Suppressor macrophage treated with lipopolysaccharide for 4 hours (primary cell): ENCODE measurements at places on chromosomes 12 and 14.

DNA sequence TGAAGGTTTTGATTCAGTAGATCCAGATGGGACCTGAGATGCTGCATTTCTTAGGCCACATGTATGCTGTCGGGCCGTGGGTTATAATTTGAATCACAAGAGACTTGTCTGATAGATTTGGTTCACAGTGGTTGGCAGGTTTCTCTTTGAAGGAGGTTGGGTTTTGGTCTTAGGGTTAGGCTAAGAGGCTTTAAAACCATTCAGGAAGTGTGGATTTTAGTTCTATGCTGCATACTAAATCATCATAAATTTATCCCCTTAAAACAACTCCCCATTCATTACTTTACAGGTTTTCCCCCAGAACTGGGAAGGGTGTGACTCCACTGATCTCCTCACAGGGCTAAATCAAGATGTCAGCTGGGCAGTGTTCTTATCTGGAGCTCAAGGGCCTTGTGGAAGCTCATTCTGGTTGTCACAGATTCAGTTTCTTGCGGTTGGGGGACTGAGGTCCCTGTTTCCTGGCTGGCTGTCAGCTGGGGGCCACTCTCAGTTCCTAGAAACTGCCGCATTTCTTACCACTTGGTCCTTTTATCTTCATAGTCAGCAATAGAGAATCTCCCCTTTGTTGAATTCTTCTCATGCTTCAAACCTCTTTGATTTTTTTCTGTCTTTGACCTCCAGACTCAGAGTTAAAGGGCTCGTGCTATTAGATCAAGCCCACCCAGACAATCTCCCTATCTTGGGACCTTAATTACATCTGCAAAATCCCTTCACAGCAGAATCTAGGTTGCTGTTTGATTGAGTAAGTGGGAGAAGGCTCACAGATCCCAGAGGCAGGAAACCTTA, 20.6 kb upstream of the PCNX1 start:
- peak; percentile 70 for DNase-seq

- peak; percentile 93 for DNase-seq
Observed at GRCh38 chr14:93533842-93534241, 103.1 kb downstream of the UNC79 start.

DNA sequence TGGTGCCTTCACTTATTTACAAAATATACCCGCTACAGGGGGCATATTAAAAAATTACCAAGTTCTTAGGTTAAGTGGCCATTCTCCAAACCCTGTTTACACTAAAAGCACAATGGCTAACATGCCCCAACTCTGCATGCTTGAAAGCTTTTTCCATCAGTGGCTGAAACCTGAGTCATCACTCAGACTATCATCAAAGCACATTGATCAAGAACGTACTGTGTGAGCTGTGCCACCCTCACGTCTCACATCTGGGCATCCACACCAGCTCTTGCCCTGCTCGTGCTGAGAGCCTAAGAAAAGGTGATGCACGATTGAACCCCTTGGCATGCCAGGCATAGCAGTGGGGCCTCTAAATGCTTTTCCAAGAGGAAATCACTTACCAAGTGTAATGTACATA, 13.2 kb downstream of the AQP6 start:
- no peak for DNase-seq

GRCh38 chr12:110007881-110008280, 8.7 kb downstream of the ANKRD13A start:
- DNase-seq, result peak; percentile 87

- DNase-seq, result no peak
Observed at GRCh38 chr12:94957006-94957405, 46.5 kb downstream of the NDUFA12 start.

- DNase-seq, result peak; percentile 35
Observed at GRCh38 chr14:20679907-20680306, 4.5 kb upstream of the RNASE4 start.

GRCh38 chr14:33452995-33453394, 497.9 kb downstream of the EGLN3 start:
- no peak for DNase-seq

GRCh38 chr12:65961190-65962035, 137.1 kb downstream of the HMGA2 start:
- DNase-seq, result no peak

DNA sequence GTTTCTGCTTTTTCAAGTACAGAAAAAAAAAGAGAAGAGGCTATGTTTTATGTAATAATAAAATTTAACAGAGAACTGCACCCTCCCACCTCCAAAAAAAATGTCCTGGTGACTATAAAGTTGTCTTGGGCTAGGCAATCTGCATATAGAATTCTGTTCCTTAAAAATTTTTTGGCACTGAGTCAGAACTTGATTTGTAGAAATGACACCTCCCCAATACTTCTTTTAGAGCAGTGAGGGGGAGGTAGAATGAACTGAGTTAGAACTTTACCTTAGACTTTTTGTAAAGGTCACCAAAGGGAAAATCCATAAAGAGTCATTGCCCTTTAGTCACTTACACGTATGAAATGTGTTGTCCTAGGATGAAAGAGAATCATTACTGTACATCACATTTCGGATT, 80.0 kb downstream of the BTG1 start:
- peak; percentile 71 for DNase-seq

GRCh38 chr12:11744410-11744801, 94.9 kb downstream of the ETV6 start:
- no peak for DNase-seq

GRCh38 chr12:132523576-132524331, 33.8 kb downstream of the FBRSL1 start:
- DNase-seq, result peak; percentile 77

- DNase-seq, result no peak
Observed at GRCh38 chr14:70890826-70891659, 16.2 kb upstream of the PCNX1 start.

GRCh38 chr14:102097441-102098135, 10.7 kb upstream of the HSP90AA1 start:
- no peak for DNase-seq

- DNase-seq, result no peak
Observed at GRCh38 chr12:32002848-32003493, 43.8 kb downstream of the RESF1 start.

GRCh38 chr14:24679248-24679961, 45.4 kb upstream of the GZMB start:
- no peak for DNase-seq

- peak; percentile 59 for DNase-seq
Observed at GRCh38 chr14:45249856-45250575, 3.0 kb downstream of the MIS18BP1 start.

GRCh38 chr12:9127484-9127883, 11.8 kb upstream of the A2M start:
- no peak for DNase-seq

DNA sequence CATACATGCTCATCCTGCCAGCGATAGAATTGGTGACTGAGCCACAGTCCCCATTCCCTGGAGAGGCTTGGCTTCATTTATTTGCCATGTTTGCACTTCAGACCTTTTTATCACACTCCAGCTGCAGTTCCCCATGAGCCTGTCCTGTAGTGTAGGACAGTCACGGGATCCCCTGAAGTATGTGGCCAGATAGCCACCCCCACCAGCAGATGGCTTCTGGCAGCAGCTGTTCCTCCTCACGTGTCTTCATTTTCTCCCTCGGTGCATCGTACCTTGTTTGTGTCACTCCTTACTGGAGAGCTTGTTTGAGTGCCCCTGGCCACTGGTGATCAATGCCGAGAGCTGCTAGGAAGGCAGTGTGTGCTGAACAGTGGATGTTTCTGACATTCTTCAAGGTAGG, 40.2 kb downstream of the UBE3B start:
- no peak for DNase-seq

GRCh38 chr12:50557421-50557820, 52.6 kb downstream of the DIP2B start:
- DNase-seq, result no peak

GRCh38 chr12:128450810-128451209, 183.8 kb downstream of the TMEM132C start:
- DNase-seq, result no peak

DNA sequence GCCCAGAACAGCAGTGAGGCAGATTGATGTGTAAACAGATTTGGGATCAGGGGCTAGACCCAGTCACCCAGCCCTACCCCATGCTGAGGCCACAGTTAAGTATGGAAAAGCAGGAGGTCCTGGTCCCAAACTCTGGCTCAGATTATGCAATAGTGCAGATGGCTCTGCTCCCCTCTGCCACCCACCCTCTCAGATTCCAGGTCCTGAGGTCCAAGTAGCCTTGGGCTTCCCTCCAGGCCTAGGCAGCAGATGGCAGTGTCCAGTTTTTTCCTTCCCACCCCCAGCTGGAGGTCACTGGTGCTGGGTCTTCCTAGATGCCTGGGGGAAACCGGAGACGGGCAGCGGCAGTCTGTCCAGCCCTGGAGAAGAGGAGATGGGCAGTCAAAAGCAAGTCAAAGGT, 2.8 kb upstream of the DHH start:
- no peak for DNase-seq

GRCh38 chr14:103546652-103547454, 15.6 kb downstream of the BAG5 start:
- peak; percentile 58 for DNase-seq

- DNase-seq, result peak; percentile 67
Observed at GRCh38 chr12:107912421-107913004, 138.0 kb downstream of the ASCL4 start.

DNA sequence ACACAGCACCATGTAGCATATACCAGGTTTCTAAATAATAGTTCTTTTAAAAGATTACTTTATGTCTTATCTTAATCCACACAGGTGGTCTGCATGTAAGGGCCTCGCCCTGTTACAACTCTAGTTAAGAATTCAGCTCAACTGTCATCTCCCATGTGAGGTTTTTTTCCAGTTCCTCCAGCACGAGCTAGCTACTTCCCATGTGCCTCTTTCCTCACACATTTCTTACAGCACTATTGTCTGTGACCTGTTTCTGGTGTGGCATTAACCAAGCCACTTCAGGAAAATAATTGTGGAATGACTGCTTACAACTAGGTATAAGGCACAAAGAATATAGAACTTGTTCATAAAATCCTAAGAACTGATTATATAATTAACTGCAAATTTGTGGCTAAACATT, 65.5 kb downstream of the SH2B3 start:
- peak; percentile 30 for DNase-seq

GRCh38 chr12:128365032-128365431, 98.1 kb downstream of the TMEM132C start:
- no peak for DNase-seq

DNA sequence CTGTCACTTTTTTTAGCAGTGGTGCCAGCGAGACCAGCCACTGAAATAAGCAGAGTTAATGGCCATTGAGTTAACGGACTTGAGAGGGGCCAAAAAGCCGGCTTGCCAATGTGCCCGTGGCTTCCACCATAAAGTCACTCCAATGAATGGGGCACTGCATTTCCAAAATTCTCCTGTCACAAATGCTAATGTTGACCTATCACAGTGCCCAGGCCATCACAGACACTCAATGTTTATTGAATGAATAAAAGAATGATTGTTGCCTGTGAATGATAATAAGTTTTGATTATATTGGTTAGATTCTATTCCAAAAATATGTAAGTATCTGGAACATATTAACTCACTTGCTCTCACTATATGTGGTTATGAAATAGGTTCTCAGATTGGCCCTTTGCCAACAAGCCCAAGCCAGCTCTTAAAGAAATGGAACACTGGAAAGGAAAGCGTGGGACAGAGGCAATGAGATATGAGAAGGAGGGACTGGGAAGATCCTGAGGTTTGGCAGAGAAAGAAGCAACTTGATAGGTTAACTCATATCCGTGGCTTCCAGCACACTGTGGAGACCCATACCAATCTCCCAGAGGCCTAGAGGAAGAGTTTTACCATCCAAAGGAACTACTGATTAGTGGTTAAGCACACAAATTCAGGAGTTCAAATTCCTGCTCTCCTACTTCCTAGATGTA, 108.7 kb downstream of the BTG1 start:
- no peak for DNase-seq

- peak; percentile 63 for DNase-seq
Observed at GRCh38 chr12:45368841-45369489, 153.1 kb downstream of the ANO6 start.

GRCh38 chr14:45998554-45998953, 653.0 kb downstream of the RPL10L start:
- no peak for DNase-seq

GRCh38 chr14:99081880-99082279, 190.1 kb downstream of the BCL11B start:
- no peak for DNase-seq

GRCh38 chr14:52878469-52878868, 72.4 kb downstream of the FERMT2 start:
- no peak for DNase-seq

DNA sequence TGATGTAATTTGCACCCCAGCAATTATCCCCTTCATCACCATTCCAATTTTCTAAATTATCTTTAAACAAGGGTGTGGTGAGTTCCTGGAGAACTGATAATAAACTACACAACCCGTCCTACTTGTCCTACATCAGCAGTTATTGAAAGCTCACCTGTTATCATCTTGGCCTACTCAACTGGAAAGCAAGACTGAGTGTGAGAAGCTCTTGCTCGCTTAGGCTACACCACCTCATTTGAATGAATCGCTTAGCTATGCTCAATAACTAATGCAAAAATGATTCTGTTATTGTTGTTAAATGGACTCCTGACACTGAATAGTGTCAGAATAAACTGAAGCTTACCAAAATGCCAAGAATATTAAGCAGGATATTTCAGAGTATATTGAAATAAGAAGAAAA, 115.4 kb upstream of the BTG1 start:
- no peak for DNase-seq

GRCh38 chr14:91048265-91048664, 12.2 kb downstream of the RPS6KA5 start:
- peak; percentile 25 for DNase-seq

DNA sequence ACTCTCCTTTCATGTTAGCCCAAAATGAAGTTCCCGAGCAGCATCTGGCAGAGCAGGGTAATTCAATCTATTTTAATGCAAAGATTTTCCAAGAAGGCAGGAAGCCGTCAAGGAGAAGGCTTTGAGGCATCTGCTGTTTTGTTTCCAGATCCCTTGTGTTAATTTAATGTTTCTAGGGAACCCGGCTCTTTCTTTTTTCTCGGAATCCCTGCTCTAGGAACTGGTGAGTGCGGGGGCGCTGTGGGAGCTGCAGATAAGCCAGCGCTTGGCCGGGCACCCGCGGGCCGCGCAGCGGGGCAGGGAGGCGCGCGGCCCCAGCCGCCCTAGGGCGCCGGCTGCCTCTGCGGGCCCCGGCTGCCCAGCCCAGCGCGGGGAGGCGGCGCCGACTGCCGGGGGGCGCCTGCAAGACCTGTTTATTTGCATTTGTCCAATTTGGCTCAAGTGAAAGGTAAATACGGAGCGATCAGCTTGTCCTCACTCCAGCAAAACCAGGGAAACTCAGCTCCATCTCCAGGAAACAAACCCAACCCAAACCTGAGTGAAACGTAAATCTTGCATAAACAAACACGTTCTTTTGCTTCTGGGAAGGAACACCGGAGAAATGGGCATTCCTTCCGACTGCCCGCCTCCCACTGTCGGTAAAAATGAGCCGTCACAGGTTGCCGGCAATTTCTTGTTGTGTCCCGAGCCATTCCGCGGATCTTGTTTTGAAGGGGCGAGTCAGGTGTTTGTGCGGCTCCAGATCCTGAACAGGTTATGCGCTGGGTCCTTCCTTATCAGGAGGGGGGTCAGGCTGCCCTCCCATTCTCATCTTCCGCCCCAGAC, 65.1 kb downstream of the CRADD start:
- DNase-seq, result peak; percentile 69
